ENCODE measurements at places on chromosomes 7 and 10.

DNA sequence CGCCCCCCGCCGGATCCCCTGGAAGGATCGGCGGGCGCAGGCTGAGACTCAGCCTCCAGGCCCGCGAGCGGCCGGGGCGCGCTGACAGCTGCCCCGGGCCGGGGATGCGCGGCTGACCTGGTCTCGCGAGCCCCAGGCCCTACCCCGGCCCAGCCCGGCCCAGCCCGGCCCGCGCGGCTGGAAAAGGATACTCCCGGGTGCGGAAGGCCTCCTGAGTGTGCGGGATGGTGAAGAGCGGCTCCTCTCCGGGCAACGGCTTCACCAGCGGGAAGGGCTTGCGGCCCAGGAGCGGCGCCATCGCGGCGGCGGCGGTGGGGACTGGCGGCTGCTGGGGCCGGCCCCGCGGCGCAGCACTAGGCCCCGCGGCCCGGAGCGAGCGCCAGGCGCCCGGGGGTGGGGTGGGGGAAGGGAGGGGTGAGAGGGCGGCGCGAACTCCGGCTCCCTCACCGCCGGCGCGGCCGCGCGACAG is 423 bp downstream of the BAZ1B start:
- no peak for DNase-seq

DNA sequence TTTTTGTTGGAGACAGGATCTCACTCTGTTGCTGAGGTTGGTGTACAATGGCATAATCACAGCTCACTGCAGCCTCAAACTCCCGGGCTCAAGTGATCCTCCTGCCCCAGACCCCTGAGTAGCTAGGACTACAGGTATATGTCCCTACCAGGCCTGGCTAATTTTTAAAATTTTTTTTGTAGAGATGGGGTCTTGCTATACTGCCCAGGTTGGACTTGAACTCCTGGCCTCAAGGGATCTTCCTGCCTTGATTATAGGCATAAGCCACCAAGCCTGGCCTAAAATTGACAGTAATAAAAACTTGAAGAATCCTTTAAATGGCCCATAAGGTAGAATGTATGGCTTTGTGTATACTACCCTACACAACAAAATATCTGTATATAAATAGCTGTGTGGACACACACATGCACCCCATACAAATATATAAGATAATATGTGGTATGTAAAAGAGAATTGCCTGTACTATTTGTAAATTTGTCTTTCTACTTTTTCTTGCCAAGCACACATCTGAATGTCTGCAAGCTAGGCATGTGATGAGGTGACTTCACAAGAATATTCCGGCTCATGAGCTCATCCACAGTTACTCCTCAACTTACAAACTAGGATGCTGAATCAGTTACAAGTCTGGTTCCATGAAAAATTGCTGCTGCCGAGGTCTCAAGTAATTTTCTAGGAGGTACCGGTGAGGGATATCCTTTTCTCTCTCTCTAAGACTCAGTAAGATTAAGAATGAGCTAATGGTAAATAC is 26.6 kb downstream of the POLR3A start:
- no peak for DNase-seq

- no peak for DNase-seq
Observed at GRCh38 chr7:21191321-21192073, 236.4 kb upstream of the SP4 start.

- no peak for DNase-seq
Observed at GRCh38 chr7:128396357-128396756, 13.4 kb downstream of the IMPDH1 start.

DNA sequence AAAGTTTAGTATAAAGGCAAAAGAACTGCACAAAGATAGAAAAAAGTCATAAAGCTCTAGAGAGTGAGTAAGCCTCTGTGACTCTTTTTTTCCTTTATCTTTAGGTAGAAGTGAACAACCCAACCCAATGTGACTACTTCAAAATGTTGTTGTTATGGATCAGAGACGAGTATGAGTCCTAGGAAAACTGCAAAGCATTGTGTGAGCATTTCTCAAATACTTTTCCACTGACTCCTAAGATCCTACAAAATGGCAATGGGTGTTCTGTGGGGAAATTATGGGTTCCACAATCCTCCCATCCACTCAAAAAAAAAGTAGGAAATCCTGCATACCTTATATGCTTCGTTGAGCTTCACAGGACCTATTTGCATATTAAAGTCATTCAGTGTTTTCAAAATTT is 177.1 kb downstream of the DGKI start:
- DNase-seq: no peak

- DNase-seq: no peak
Observed at GRCh38 chr7:12913002-12913401, 225.6 kb downstream of the ARL4A start.

DNA sequence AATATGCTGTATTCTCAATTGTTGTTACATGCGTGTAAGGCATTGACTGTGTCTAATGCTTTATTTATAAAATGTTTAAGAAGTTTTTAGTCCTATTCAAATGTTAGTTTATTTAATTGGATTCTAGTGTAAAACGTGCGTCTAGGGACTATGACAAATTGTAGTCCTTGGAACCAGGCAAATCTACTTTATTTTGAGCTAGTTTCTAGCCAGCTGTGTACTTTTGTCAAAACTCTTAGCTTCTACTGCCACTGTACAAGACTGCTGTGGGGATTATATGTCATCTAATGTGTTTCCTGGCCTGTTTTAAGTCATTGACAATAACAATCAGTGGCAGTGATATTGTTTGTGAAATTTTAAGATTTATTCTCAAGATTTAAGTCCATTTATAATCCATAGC is 220.5 kb upstream of the SEMA3D start:
- no peak for DNase-seq

DNA sequence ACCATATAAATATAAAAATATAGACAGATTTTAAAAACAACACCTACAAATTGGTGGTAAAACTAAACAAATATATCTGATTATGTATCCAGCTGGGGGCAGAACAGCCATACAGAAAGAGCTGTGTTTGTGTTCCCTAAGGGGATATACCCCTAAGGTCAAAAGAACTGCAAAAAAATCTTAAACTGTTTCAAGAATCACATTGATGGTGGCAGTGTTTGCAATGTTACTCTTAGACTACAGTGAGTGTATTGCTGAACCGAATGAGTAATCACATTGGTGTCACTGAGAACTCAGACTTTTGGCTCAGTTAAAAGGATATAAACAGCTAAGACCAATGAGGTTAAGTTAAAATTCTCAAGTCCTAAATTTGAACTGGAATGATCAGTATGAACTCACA is 27.1 kb upstream of the PTPRN2 start:
- DNase-seq: no peak

Measured in hematopoietic multipotent progenitor cell treated with erythropoietin and hydrocortisone succinate and interleukin-3 and kit ligand, for 8 days (in vitro differentiated cells).